ENCODE measurements at places on chromosomes 5 and 9.

DNA sequence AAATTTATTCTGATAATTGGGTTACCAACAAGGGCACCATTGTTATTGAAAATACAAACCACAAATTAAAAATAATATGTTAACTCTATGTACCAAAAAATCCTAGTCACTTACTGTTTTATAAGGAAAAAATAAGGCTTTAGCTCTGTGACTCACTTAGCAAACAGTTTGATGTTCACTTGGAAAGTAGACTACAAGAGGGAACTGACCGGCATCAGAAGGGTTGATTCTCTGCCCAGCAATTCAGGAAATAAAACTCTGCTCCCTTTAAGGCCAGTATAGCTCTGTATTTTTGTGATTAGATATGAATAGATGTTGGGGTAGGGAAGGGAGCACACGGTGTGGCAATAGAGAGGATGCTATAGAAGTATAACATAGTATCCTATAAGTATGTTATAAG lies 671.3 kb downstream of the LRRC70 start:
- no peak for DNase-seq

- DNase-seq, result no peak
Measured at GRCh38 chr5:170571281-170571731, 67.5 kb downstream of the KCNIP1 start.

DNA sequence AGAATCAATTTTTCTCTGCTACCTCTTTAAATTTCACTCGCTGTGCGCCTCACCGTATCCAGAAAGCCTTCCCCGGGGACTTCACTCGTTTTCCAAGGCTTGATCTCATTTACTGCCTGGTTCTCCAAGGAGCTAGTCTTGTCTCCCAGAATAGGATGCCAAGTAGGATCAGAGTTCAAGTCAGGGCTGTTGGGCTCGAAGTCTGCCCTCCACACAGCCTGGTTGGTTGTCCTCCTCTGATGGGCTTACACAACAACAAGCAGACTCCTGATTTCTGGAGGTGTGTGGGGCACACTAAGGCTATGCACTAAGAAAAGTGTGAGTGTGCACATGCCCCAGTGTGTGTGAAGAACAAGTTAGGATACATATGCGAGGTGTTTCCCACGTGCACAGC lies 14.0 kb upstream of the TNIP1 start:
- no peak for DNase-seq

GRCh38 chr5:166338801-166339200 lies 1952.6 kb upstream of the WWC1 start:
- no peak for DNase-seq

- DNase-seq, result no peak
Measured at GRCh38 chr9:88773627-88774244, 217.5 kb upstream of the S1PR3 start.

GRCh38 chr5:144328494-144328893 lies 157.8 kb downstream of the KCTD16 start:
- DNase-seq, result no peak

GRCh38 chr5:36178524-36178890 lies 26.6 kb downstream of the SKP2 start:
- no peak for DNase-seq

- DNase-seq, result no peak
Measured at GRCh38 chr9:8232726-8233125, 433.1 kb upstream of the DMAC1 start.

DNA sequence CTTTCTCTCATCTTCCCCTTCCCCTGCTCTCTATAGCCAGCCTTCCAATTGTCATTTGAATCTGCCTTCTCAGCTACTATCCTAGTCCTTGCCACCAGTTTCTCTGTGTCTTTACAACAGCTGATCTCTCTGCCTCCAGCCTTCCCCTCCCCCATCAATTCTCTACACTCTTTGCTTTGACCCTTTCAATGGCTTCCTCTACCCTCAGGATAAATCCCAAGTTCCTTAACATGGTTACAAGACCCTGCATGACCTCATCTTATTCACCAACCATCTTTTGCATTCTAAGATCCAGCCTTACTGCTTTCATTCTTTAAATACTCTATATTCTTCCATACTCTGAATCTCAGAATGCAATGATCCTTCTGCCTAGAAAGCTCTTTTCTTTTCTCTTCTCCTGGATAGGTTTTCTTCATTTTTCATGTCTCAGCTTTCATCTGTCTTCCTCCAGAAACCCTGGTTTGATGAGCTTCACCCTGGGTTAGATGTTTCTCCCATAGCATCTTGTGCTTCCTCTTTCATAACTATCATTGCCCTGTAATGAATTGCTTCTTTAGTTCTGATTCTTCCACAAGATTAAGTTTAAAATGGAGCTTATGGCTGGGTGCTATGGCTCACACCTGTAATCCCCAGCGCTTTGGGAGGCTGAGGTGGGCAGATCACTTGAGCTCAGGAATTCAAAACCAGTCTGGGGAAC lies 58.6 kb upstream of the ZSWIM6 start:
- DNase-seq, result no peak

- DNase-seq, result no peak
Measured at GRCh38 chr5:53479045-53479589, 1.3 kb upstream of the FST start.

DNA sequence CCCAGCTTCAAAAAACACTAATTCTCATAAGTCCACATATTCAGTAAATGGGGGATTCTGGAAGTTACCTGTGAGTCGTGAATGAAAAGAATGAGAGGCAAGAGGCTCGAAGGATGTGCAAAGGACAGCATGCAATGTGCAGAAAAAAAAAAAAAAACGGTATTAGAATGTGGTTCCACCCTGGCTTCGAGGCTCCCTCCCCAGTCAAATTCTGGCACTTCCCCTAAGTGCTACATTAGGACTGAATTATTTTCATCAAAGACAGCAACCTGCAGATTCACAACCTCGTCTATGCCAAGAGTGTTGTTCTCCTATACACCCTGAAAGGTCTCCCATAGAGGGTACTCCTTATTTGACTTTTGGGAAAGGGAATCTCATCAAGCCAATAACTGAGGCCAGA lies 16.5 kb downstream of the CAPSL start:
- no peak for DNase-seq

DNA sequence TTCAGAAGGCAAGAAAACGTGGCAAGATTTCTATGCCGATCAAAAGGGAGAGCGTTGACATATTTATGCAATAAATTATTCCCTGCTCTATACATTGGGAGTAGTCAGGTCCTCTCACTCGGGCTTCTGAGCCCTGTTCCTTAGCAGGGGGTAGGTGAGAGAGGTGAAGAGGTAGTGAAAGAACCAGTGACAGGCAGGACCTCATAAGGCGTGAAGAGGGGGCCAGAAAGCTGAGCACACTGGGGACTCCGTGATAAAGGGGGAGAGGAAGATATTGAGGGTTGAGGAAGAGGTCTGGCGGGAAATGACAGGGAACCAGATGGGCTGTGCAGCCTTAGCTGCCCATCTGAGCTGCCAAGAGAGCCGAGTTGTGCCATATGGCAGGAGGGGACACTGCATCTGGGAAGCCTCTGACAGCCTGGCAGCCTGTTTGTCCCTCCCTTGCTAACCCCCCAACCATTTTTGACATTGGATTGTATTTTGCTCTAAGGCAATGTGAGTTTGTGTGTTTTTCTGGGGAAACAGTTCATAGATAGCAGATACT lies 782 bp upstream of the CDC20B start:
- DNase-seq, result no peak

DNA sequence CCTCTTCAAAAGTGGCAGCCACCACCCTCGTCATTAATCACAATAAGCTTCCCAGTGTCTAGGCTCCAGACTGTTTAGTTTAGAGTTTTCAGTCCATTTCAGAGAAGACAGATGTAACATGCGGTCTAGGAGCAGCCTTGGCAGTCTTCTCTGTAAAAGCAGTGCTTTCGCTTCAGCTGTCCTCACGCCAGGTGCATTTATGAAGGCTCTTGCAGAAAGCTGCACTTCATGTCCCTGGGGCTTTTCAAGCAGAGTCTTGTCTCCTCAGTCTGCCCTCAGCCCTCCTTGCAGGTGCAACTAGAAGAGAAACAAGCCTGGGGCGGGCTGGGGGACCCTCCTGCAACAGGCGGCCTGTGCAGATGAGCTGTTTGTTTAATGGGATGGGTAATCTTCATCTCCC lies 281.9 kb downstream of the DRD1 start:
- DNase-seq, result no peak

GRCh38 chr5:107705402-107706014 lies 34.8 kb upstream of the EFNA5 start:
- no peak for DNase-seq

GRCh38 chr5:132764671-132765238 lies 12.3 kb downstream of the SEPTIN8 start:
- DNase-seq, result no peak

- no peak for DNase-seq
Measured at GRCh38 chr9:96777426-96777864, 442 bp downstream of the ZNF510 start.

DNA sequence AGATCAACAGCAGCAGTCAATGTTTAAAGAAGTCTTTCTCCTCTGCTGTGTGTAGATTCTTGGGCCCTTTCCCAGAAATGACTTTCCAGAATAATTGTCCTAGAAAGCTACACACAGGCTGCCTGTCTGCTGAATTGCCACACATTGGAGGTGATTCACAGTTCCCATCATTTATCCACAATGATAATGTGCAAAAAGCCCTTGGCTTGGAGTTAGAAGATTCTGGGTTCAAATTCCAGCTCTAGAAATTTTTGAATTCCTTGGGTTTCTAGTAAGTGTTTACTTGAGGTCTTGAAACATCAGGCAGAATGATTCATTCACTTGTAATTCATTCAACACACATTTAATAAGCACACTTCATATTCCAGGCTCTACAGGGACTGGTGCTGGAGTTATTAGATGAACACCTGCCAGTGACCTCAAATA lies 28.6 kb upstream of the EPB41L4B start:
- DNase-seq, result no peak

DNA sequence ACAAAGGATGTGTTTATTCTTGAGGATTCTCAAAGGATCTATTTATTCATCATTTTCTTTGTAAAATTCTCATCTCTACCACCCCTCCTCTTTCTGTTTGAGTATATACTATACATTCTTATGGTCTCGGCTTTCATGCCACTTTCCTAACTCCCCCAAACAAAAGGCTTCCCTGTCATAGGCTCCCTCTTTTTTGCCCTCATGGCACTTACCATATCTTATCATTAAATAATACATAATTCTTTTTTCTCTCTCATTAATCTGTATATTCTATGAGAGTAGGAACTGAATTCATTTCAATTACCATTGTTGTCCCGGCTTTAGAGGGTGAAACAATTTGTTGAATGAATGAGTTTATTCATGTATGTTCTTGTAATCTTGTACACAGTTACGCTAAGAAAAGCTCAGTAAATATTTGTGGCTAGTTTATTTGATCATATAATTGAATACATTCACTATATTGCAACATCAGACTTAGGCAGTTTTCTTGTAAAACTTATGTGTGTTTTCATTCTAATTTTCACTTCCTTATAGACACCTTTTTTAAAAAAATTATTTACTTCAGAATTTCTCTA lies 254.6 kb downstream of the EDIL3 start:
- DNase-seq, result no peak

- no peak for DNase-seq
Measured at GRCh38 chr5:2335125-2335732, 416.2 kb downstream of the IRX2 start.

DNA sequence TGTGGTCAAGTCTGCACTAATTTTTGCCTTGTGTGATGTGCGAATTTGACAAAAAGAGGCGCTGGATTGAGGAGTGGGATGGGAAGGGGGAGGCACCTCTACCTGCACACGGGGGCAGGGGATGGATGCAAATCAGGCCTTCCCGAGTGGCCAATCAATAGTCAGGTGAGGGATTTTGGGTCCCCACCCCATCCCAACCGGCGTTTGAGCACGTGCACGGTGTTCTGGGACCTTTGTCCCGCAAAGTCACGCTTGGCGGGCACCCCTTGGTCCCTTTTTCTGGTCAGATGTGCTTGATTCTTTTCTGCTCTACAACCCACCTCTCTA lies 685 bp upstream of the ADAMTS19 start:
- DNase-seq, result no peak

DNA sequence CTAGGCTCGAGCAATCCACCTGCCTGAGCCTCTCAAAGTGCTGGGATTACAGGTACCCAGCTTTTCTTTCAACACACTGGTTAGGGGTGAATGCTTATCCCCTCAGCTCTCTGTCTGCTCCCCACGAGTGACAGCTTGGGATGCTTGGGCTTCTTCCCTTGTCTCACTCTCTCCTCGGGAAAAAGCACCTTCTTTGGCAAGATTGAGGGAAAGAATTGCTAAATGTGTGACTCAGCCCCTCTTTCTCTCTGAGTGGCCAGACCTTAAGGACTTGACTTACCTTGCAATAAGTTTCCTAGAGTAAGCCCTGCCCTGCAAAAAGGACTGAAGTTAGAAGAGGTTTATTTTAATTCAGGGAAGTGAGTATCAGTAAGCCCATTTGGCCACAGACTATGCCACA lies 68.1 kb upstream of the ERBIN start:
- no peak for DNase-seq

GRCh38 chr5:83972236-83972635 lies 251.6 kb upstream of the HAPLN1 start:
- DNase-seq, result no peak

- DNase-seq, result no peak
Measured at GRCh38 chr5:75072061-75072460, 19.7 kb upstream of the GCNT4 start.

DNA sequence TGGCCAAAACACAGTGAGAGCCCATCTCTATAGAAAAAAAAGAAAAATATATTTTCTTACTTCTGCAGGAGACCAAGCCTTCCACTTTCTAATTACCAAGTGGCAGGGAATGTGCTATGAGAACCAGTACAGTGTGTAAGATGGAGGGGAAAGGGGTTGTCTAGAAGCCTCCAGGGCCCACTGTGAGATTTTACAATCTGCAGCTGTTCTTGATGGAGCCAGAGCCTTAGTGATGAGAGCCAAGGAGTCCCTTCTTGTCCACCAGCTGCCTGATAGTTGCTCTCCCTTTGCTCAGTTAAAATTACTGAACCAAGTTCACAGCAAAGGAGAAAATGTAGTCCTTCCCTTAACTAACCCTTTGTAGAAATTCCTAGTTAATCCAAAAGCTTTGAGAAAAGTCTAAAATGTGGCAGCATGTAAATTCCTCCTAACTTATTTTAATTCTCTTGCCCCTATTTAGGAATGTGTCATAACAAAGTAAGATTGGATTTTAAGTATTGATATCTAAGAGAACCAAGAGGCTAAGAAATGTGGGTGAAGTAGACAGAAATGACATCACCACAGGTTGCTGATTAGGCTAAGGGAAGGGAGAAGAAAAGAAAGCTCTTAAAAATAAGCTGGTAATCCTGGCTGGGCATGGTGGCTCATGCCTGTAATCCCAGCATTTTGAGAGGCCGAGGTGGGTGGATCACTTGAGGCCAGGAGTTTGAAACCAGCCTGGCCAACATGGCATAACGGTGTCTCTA lies 19.3 kb downstream of the SRP19 start:
- no peak for DNase-seq
